ENCODE measurements at places on chromosomes 16 and 17.

DNA sequence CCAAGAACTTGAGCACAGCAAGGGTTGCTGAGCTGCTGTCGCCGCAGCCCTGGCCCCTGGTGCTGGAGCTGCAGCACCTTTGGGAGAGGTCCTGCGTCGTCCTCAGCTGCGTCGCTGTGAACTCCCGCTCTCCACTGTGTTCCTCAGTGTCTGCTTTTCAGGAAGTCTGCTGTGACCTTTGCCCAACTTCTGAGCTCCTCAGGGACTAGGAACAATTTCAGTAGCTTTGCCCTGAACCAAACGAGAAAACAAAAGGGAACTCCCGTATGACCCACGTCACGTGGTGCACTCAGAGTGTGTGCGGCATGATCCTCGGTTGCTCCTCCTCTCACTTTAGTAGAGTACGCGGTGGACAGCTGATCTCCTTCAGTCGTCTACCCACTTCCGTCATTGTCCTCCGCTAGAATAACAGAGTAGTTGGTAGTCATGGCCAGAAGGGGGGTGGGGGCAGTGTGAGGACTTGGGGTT is 44.2 kb downstream of the WDR45B start:
- no peak for DNase-seq

GRCh38 chr17:38897176-38897575 is 27.3 kb downstream of the LASP1 start:
- no peak for DNase-seq

DNA sequence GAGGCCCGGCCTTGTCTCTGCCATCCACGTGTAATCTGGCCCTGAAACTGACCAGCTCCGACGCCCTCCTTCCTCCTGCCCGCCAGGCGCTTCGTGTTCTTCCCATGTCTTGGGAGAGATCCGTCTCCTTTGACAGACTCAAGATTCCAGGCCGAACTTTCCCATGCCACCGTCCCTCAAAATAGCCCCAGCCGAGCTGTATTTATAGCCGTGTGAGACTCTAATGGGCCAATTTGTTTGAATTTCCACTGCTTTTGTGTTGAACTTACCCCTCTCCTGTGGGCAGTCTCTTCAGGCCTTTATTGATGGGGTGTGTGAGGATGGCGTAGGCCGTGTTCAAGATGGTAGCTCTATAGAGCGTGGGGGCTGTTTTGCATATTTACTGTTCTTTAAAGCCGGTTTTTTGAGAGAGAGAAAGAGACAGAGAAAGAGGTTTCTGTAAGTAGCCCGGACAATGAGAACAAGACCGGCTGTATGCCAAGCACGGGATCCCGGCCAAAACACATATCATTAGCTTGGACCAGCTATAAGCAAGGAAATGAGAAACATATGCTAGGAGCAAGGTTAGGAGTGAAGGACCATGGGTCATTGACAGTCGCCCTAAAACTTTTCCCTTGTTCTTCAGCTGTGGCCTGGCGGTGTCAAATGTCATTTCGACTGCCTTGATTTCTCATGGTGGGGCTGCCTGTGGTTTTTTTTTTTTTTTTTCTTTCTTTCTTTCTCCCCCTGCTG is 124.5 kb upstream of the ZFHX3 start:
- DNase-seq: peak; percentile 75

DNA sequence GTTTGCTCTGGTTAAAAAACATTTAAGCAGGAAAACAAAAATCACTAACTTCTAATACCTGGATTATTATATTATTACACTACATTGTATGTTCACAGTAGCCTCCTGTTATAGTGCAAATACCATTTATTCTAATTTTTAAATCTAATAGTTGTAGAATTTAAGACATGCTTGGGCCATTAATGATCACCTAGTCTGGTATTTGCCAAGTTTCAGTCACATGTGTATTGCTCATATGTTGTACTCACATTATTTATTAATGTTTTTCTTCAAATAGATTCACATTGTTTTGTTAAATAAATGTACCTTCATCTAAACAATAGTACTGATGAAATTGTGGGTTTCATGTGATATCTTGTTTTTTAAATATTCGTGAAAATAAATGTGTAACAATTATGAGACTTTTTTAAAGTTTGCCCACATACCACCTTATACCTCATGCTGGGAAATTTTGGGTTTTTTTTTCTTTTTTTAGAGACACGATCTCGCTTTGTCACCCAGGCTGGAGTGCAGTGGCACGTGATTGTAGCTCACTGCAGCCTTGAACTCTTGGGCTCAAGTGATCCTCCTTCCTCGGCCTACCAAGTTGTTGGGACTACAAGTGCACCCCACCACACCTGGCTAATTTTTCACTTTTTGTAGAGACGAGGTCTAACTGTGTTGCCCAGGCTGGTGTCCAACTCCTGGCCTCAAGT is 5.9 kb downstream of the ZNF771 start:
- no peak for DNase-seq

DNA sequence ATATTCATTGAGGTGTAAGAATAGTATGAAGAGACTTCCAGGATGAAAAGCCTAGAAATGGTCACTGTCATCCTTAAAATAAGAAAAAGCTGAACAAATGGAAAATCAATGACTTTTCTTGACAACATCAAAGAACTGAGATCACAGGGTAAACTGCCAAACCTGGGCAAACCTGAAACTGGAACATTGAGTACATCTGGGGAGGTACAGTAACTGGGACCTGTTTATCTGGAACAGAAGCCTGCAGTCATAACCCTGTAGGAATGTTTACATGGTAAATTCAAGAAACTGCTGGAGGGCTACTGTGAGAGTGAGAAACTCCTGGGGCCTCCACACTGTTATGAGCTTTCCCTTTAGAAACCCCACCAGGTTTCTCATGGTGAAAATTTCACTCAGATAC is 130.1 kb upstream of the PIRT start:
- no peak for DNase-seq

DNA sequence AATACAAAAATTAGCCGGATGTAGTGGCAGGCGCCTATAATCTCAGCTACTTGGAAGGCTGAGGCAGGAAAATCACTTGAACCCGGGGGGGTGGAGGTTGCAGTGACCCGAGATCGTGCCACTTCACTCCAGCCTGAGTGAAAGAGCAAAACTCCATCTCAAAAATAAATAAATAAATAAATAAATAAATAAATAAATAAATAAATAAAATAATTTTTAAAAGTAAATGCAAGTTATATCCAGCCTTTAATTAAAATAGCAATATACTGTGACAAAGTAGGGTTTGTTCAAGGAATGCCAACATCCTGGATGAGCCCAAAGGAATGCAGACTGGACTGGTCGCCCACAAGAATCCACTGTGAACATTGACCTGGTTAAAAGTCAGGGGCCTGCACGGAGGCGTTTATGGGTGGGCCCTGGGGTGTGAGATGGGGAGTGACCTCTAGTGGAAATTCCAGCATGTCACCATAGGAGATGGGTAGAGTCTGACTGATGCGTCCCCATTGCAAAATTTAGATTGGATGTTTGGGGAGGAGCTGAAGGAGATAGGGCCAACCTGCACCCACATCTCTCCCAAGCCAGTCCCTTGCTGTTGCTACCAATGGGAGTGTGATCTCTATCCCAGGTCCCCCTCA is 9.7 kb upstream of the PIK3R5 start:
- no peak for DNase-seq

- DNase-seq: no peak
These were observed 25.8 kb upstream of the TNFSF12 start for GRCh38 chr17:7523033-7523432.

DNA sequence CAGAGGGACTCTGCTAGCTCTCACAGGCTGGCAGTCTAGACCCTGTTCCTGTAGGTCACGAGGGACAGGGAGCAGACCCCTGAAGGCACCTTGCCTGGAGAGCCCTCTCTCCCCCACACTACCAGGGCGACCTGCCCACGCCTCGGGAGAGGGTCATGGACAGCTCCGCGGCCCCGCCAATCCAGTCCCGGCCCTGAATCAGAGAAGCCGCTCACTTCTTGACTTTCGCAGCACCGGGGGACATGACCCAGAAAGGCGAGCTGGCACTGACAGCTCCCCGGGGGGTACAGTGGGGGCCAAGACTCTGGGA is 5.1 kb downstream of the KIFC3 start:
- DNase-seq: no peak

- no peak for DNase-seq
These were observed 31.7 kb downstream of the CPNE2 start for GRCh38 chr16:57123974-57124674.

DNA sequence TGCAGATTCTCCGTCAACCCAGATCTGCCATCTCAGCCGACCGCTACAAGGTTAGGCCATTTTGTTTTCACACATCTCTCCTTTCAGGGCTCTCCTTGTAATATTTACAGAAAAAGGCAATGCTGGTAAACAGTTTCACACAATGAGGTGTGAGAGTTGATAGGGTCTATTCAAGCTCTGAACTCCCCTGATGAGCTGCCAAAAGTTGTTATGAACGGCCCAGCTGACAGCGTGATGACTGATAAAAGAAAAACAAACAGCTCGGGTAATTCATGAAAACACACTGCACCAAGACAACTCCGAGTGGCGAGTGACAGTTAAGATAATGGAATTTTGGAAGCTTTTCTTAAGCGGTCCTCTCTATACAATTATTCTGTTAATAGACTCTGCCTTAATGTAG is 68.1 kb upstream of the IRX5 start:
- no peak for DNase-seq

- no peak for DNase-seq
These were observed 77.1 kb downstream of the STX8 start for GRCh38 chr17:9498490-9498889.

GRCh38 chr17:11638700-11639265 is 40.5 kb downstream of the DNAH9 start:
- DNase-seq: no peak

- DNase-seq: no peak
These were observed 401 bp downstream of the ARL16 start for GRCh38 chr17:81683208-81683583.

DNA sequence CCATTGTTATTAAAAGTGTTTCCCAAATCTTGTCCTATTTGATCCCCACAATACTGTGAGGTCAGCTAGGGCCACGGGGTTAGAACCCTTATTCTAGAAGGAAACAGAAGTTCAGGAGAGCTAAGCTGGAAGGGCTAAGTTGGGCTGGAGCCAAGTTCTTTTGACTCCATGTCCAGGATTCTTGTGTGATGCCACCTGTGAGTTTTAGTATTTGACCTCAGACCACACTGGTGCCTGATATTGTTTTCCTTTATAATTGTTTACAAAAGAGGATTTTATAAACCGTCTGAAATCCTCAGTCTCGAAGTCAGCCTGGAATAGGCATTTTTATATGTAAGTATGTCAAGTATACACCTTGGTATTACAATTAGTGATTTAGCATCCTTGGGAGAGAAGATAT is 332.7 kb downstream of the CBLN1 start:
- no peak for DNase-seq

DNA sequence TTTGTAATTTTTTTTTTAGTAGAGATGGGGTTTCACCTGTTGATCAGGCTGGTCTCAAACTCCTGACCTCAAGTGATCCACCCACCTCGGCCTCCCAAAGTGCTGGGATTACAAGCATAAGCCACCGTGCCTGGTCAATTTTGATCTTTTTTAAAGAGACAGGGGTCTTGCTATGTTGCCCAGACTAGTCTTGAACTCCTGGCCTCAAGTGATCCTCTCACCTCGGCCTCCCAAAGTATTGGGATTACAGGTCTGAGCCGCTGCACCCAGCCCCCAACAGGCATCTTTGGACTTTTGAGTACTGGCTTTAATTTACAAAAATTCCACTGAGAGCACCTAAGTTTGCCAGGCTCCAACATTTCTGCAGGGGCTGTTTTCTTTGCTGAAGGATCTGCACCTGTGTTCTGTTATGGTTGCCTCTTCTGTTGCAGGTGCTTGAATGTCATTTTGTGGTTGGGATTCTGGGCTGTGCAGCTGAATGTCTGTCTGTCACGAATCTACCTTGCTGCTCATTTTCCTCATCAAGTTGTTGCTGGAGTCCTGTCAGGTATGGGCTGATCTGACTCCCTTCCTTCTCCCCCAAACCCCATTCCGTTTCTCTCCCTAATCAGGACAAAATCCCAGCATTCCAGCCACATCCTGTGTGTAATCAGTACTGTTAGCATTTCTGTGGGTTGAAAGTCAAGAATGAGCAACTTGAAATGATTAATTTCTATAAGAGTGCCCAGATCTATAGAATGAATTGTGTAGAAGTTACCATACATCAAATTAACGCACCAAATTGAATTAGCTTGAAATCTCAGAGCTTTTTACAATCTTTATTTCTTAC is 8.5 kb downstream of the G6PC1 start:
- DNase-seq: no peak
